ENCODE measurements at places on chromosomes 13 and 19. TPM values are rescaled to one million over a fixed set of nuclear protein-coding genes. Genes with fewer than 3 reads are reported as not detected.

The KL gene
- 1.0 TPM for total RNA-seq

The MYPOP gene
- 2.7 TPM for total RNA-seq

The PLIN4 gene
- total RNA-seq: 1.1 TPM

The LILRB5 gene
- total RNA-seq: not detected

The LGALS13 gene
- total RNA-seq: not detected

The LRRC25 gene
- total RNA-seq: not detected

The SULT2A1 gene
- not detected for total RNA-seq

Data from dermis blood vessel endothelial cell (primary cell).